ENCODE measurements at places on chromosomes 12 and 14.

- no peak for DNase-seq
Measured at GRCh38 chr14:72876710-72877063, 17.2 kb downstream of the DPF3 start.

DNA sequence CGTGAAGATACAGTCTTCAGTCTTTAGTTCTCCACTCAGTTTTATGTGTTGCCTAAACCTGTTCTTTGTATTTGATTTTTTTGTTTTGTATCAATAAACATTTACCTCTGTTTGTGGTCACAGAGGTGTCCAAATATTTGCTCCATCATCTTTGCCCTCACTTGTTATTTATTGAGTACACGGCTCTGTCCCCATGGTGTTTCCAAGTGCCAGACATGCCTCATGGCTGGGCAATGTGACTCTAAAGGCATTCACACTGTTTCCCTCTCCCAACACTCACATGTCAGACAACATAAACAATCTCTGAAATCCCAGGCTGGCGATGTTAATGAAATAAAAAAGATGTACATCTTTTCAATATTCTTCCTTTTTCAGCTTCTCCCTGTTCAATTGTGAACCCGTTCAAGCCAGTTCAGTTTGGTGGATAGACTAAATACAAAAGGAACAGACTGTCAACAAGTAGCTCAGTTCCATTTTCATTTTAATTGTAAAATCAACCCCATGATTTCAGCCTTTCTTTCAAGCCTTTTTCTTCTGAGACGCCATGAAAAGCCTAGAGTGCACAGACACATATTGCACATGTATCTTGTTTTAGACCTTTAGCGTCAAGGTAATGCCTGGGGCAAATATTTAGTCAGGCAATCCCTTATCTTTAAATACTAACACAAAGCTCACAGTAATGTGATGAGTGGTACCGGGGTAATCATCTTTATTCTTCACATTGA, 680.7 kb downstream of the GALC start:
- no peak for DNase-seq

DNA sequence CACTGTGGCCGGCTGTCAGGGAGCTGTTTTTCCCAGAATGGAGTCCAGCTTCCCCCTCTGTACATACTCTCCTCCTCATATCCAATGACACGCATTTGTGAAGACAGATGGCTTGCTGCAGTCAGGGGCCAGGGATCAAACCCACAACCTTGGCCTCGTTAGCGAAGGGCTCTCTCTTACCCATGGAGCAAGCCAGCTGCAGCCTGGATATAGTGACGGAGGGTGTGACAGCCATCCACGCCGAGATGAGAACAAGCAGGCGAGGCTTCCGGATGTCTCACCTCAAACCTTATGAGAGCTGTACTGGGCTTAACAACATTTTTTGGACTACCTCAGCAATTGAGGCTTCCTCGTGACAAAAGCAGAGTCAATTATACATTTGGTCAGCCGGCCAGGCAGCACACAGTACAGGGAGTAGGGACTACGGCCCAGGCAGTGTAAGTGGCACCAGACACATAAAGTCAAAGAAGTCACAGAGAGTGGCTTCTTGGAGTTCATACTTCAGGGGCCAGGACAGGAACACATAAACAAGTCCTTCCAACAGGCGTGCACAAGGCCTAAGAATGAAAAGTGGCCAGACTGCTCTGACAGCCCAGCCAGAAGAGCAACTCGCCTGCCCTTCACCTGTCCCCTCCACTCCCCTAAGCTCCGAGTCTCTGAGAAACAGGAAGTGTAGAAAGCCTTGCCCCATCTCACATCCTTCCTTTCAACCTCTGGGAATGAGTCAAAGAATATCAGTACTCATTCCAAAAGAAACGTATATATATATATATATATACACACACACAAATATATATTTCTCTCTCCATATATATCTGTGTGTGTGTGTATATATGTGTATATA, 115.1 kb downstream of the TTC7B start:
- DNase-seq: no peak

DNA sequence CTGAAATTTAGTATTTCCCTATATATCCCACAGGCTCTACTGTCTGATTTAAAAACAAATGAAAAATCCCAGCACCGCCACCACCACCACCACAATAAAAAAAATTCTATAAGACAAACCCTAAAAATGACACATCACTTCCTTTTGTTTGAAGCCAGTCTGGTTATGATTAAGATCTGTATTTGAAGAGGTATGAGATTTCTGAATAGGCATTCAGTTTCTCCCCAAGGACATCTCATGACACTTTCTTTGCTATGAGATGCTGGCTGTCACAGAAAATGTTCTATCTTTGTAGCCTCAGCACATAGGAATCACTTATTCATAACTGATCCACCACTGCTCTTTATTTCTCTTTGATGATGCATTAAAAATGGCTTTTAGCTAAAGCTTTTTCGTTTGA, 1071.0 kb downstream of the SLC6A15 start:
- no peak for DNase-seq

DNA sequence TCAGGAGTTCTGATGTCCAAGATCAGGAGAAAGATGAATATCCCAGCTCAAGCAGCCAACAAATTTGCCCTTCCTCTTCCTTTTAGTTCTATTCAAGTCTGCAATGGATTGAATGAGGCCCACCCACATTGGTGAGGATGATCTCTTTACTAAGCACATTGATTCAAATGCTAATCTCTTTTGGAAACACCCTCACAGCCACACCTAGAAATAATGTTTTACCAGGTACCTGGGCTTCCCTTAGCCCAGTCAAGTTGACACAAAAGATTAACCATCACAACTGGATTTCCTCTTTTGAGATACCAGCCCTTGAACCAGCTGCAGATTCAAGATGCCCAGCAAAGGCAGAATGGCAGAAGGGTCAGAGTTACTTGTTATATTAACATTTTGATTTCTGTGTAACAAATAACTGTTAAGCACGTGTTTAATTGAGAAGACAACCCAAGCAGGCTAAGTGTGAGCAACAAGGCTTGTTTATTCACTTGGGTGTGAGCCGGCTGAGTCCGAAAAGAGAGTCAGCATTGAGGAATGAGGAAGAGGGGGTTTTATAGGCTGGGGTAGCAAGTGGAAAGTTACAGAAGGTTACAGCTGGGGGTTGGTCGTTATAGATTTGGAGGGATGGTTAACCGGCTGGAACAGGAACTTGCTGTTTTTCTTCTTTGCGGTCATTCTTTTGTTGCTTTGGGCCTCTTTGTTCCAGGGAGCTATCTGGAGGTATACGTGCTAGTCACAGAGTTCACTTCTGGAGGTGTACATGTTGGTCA, 180.3 kb downstream of the EMP1 start:
- DNase-seq: no peak

- DNase-seq: no peak
Measured at GRCh38 chr14:95545515-95546168, 10.8 kb downstream of the GLRX5 start.

GRCh38 chr12:47507221-47507620, 198.6 kb downstream of the RPAP3 start:
- DNase-seq: no peak

GRCh38 chr12:133080026-133080367, 726 bp upstream of the ZNF140 start:
- peak; percentile 90 for DNase-seq

DNA sequence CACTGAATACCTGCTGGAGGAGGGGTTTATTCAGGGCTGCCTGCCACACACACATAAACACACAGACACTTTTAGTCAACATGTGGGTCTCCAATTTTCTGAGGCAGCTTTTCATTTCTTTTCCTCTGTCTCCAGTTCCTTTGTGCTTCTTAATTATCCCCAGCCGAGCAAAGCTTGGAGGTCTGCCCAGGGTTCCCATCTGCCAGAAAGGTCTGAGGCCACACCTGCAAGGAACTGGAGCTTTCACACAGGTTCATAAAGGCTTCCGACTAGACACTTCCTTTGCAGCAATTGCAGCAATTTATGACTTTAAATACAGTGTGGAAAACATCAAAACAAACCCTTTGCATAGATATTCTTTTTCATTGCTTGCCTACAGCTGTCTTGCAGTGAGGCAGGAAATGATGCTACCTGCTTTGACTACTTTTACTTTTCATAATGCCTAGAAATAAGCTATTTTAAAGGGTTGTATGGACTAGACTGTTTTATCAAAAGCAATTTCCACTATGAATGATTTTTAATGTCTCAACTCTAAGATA, 1318.9 kb downstream of the AACS start:
- no peak for DNase-seq

DNA sequence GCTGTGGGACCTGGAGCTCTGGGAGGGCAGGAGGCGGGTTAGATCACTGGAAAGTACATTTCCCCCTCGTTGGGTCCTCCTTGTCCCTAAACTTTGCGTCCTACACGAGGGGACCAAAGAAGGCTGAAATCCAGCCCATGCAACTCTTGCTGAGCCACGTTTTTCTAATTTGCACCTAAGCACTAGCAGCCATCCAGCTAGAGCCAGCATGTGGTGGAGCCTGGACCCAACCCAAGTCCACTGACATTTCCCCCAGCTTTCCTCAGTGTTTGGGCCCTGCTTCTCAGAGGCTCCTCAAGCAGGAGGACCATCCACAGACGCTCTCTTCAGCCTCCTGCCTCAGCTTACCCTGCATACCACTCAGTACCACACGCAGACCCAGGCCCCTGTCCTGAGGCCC, 49.7 kb downstream of the TSPAN11 start:
- no peak for DNase-seq

DNA sequence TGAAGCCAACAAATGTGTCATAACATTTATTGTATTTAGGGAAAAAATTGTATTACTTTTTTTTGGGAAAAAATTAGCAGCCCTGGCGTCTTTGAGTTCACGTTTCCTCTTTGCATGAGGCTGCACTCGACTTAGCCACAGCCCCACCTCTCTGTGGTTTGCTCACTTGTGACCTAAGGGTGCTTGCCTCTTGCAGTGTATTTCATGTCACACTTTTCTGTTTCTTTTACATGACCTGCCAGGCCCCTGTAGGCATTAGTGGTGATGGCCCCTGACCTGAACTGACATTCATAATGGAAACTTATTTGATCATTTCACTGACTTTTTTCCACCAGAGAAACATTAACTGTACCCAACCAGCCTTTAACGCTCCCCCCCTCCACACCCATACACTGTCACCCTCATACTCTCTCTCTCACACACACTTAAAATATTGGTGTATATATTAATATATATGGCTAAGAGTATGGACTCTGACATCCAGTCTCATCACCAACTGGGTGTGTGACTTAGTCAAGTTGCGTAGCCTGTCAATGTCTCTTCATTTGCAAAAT, 122.9 kb downstream of the PRKCH start:
- peak; percentile 37 for DNase-seq

DNA sequence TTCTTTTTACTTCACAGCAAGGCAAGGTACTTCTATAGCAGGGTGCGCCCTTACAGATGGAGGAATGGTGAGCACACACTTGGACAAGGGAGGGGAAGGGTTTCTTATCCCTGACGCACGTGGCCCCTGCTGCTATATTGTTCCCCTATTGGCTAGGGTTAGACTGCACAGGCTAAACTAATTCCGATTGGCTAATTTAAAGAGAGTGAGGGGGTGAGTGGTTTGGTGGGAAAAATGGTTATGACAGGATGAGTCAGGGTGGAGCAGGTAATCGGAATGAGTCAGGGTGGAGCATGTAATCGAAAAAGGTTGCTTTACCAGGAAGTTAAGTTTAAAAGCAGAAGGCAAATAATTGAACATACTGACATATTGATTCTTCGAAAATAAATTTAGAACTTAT, 23.7 kb upstream of the RAB21 start:
- DNase-seq: no peak

DNA sequence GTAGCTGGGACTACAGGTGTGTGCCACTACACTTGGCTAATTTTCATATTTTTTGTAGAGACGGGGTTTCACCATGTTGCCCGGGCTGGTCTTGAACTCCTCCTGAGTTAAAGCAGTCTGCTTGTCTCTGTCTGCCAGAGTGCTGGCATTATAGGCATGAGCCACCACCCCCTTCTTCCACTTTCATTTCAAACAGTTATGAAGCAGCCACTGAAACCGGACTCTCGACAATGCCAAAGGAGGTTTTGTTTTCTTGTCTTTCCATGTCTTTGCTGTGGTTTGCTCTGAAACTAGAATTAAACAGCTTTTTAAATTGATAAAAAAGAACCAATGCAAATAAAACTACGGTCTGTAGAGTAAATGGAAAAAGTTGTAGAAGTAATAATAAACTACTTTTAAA, 30.4 kb downstream of the RAP1B start:
- no peak for DNase-seq

- DNase-seq: no peak
Measured at GRCh38 chr14:94426526-94426925, 26.1 kb downstream of the SERPINA11 start.

DNA sequence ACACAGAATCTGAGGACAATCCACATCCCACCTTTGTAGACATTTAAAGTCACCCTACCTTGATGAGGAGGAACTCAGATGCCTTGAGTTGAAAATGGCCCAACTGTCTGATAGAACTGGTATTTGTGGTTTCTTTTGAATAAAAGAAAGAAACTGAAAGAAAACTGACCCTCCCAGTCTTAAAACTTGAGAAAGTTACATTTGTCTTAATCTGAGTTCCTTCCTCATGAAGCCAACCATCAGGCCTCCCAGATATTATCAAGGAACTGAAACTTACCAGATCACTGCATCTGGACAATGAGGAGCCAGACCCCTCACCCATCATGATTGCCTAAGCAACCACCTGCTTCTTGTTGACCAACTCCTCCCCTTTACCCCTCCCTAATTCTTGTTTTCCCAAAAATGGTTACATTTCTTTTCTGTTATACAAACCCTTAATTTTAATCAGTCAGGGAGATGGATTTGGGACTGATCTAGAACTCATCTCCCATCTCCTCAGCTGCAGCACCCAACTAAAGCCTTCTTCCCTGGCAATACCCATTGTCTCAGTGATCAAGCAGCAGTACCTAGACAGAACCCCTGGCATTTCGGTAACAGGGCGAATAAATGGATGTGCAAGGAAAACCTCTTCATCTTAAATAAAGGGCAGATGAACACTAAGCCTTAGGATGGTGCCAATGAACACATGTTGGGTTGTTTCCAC, 72.0 kb upstream of the RESF1 start:
- DNase-seq: no peak

- no peak for DNase-seq
Measured at GRCh38 chr12:27463511-27464219, 17.1 kb downstream of the SMCO2 start.

Measured in stimulated activated CD8-positive, alpha-beta memory T cell treated with anti-CD3 and anti-CD28 coated beads, Interleukin-2, amount 100 ng/mL, for 1 hour (primary cell).